CD14-positive monocyte (primary cell): ENCODE measurements at places on chromosomes 12 and 14.

DNA sequence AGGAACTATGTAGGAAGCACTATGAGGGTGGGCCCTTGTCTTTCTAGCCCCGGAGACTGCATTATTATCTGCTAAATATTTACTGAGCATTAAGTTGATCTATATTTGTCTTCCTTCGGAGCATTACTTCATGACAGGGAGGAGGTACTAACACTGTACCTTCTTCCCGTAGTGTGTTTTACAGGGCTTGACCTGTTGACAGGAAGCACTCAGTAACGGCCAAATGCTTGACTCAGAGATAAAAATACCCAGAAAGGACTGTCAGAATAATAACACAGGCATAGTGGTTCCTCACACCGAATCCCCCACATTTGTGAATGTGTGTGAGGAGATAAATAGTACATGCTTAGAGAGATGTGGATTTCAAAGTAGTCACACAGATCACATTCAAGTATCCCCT, 466.6 kb downstream of the EGLN3 start:
- no peak for DNase-seq

- no peak for DNase-seq
These were observed 85.3 kb downstream of the LRRC74A start for GRCh38 chr14:76911473-76911872.

- DNase-seq, result no peak
These were observed 17.1 kb upstream of the NAV3 start for GRCh38 chr12:77813558-77813957.

- peak; percentile 16 for DNase-seq
These were observed 350.6 kb downstream of the CACNA1C start for GRCh38 chr12:2403221-2403976.

GRCh38 chr12:7485095-7485494, 18.5 kb downstream of the CD163 start:
- no peak for DNase-seq

GRCh38 chr14:72546344-72547016, 347.4 kb downstream of the DPF3 start:
- DNase-seq, result no peak

DNA sequence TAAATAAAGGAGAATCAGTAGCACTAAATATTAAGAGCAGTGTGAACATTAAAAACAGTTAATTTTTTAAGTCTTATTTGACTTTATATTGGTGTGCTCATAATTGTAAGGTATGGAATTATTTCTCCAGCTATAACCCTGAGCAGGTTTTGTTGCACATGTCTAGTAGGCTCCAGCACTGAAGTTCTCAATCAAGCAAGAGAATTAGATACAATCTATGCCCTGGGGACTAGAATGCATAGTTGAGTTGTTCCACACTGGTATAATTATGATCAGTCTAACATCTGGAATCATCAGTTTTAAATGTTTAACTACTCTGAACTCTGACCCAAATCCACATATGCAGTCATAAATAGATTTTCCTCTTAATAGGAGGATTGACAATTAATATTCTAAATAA, 257.8 kb upstream of the ARHGAP5 start:
- DNase-seq, result no peak

- DNase-seq, result peak; percentile 25
These were observed 1.4 kb downstream of the ARL6IP4 start for GRCh38 chr12:122981587-122982476.

DNA sequence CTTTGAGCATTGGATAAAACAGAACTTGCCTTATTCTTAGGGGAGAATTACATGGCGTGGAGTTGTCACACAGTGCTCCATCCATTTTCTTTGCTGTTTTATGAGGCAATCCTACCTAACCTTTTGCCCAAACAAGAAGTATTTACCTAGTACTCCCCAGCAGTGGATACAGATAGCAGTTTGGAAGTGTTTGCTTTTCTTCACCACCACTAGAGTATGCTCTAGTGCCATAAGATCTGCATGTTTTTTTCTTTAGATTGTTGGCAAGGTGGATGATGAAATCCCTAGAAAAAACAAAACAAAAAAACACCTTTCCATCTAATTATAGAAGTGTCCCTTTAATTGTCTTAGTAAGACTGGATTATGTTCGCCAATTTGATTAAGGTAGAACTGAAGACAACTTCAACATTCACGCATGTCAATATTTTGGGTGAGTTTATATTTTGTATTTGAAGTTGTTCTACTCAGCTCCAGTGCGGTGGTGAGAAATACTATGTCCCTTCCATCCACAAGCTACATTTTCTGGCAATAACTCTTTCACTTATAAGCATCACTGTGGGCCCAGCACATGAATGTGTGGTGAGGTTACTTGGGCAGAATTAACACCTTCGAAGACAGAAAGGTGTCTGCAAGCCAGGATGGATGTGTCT, 23.6 kb upstream of the TMEM260 start:
- no peak for DNase-seq

DNA sequence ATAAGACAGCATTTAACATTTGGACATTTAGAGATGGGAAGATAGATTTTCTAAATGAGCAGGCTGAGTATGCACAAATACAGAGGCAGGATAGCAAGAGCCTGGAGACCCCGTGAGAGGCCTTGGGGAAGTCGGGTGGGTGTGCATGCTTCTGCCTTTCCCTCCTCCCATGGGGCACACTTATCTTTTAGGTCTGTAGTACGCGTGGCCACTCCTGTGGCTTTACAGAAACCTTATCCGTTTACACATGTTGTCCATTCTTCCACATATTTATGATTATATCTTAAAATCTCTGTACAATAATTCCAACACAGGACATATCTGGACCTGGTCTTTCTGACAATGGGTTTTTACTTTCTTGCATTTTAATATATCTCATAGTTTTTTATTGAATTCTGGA, 33.6 kb downstream of the GYS2 start:
- no peak for DNase-seq

DNA sequence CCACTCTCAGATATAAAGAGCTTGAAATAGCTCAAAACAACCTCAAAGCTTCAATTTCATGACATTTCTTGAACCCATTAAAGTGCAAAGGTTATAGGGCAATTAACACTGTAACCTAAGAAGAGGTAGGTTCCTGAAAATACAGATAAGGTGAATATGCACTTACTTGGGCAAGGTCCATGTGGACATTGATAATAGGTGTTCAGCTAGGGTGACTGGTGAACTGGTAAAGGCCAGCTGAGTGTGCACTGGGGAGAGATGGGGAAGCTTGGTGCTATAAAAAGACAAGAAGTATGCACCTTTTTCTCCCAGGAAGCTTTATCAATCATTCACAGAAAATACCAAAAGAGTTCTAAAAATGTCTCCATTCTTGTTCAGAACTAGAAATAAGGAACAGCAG, 418.6 kb downstream of the SLC16A7 start:
- no peak for DNase-seq

GRCh38 chr12:115227137-115227615, 543.2 kb upstream of the TBX3 start:
- DNase-seq, result no peak

GRCh38 chr14:81686512-81686911, 152.9 kb upstream of the SEL1L start:
- no peak for DNase-seq

GRCh38 chr12:1553536-1553935, 40.8 kb downstream of the FBXL14 start:
- DNase-seq, result no peak

DNA sequence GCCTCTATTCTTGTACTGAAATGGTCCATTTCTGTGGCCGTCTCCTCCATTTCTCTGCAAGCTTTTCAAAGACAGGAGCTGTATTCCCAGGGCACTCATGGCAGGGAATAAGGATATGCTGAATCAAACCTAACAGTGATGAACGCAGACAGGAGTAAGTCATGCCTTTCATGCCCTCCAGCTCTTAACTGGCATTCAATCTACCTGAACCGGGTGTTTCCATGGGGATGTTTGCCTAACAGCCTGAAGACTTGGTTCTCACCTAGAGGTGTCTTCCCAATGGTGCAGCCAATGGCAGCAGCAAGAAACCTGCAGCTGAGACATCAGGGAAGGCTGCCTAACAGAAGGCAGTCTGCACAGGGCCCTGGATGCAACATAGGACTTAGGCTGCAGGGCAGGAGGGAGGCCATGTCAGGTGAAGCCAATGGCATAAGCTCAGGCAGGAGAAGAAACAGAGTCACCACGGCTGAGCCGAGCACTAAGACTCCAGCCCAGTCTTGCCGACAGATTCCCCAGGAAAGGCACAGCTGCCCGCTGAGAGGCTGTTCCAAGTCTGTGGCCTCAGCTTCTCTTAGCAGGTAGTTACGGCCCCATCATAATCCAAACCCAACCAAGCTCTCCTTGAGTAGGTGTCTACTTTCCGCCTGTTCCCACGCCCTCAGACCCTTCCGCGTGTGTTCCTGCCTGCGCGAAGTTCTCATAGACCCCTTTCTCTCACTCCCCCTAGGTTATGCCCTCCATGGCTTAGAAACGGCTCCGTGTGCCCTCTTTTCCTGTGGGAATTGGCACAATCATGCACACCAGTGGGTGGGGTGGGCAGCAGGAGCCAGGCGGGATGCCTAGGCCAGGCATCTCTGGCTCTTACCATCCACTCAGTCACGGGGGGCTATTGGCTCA, 44.1 kb downstream of the VWF start:
- DNase-seq, result no peak

- no peak for DNase-seq
These were observed 255.4 kb downstream of the DAD1 start for GRCh38 chr14:22333422-22334274.
